Cardiac septum (tissue), 1 donor: ENCODE measurements at places on chromosomes 3 and 15.

GRCh38 chr15:53511175-53511574 lies 248.3 kb downstream of the WDR72 start:
- DNase-seq: no peak

GRCh38 chr15:51841406-51842040 lies 12.1 kb downstream of the TMOD3 start:
- no peak for DNase-seq

GRCh38 chr3:59469948-59470723 lies 420.3 kb upstream of the CFAP20DC start:
- no peak for DNase-seq

- DNase-seq: no peak
Observed at GRCh38 chr3:94020293-94020692, 8.1 kb downstream of the STX19 start.

DNA sequence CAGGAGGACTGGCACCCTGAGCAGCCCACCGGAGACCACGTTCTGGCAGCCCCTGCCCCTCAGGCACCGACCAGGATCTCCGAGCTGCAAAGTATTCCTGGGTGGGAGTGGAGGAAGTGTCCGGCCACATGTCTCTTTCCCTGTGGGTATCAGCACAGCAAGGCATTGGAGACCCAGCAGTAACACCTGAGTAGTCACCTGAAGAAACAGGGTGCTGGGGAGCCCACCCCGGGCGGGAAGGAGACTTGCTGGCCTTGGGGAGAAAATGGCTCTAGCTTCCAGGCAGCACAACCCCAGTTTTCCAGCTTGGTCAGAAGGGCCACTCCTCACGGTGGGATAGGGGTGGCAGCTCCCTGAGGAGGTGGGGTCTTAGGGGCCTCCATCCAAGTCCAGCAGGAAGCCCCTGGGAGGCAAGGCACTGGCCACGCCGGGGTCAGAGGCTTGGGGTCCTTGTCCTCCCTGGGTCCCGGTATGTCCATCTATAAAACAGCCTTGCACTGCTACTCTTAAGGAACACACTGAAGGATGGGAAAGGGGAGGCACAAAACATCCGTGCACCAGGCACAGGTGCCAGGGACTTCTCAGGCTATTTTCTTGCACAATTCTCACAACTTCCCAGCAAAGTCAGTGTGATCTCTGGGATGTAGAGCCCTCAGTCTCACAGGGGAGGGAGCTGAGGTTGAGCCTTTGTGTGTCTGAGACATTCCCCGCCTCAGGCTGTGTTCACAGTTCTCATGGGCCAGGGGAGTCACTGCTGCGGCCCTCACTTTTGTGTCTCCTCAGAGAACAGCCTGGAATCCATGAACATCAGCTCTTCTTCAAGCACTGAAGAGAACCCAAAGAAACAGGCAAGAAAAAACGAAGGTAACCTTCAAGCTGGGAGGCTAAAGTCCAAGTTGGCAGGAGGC lies 11.9 kb downstream of the CFAP100 start:
- no peak for DNase-seq

DNA sequence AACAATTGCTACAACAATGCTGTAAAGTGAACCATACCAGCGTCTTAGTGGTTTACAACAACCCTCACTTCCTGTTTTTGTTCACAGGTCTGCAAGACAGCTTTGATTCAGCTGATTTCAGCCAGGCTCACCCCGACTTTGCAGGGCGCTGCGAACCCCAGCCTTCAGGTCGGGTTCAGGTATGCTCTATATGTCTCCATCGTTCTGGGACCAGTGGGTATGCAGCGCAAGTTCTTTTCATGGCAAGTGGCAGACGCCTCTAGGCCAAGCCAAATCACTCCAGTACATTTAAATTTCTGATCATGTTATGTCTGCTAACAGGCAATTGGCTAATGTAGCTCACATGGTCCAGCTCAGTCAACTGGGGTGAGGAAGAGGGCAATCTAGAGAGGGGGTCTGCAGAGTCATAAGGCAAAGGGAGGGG lies 52.4 kb upstream of the RGMA start:
- no peak for DNase-seq

GRCh38 chr3:126555795-126556636 lies 2.7 kb downstream of the C3orf22 start:
- no peak for DNase-seq

DNA sequence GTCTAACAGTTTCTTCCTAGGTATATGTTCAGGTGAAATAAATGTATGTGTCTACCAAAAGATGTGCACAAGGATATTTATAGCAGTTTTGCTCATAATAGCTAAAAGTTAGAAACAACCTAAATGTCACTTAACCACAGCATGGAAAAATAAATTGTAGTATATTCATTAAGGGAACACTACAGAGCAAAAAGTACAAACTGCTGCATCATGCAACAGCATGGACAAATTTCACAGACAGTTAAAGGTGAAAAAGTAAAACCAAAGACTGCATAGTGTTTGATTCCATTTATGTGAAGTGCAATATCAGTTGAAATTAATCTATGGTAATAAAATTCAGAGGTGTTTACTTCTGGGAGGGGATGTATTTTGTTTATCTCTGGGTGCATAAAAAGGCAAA lies 62.5 kb downstream of the FBXL2 start:
- DNase-seq: no peak

DNA sequence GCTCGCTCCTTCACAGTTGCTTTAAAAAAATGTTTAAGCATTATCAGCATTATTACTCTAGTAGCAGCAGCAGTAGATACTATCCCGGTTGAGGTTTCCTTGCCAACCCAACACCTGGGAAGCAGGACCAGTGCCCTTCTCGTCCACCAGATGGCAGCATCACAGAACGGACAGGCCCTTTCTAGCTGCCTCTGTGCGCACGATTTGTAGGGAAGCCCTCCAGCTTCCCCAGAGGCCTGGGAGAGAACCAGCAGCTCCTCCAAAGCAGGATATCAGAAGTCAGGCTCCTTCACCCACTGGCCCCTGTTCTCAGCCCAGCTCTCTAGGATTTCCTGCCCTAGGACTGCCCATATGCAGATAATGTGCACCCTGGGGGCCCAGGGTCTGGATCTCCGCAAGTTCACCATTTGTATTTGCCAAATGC lies 16.8 kb upstream of the ESYT3 start:
- peak; percentile 82 for DNase-seq

- DNase-seq: no peak
Observed at GRCh38 chr15:94400526-94401298, 169.4 kb downstream of the MCTP2 start.

- DNase-seq: no peak
Observed at GRCh38 chr3:95923496-95924210, 890.7 kb upstream of the EPHA6 start.

- DNase-seq: no peak
Observed at GRCh38 chr15:92068121-92068520, 214.6 kb downstream of the SLCO3A1 start.

- no peak for DNase-seq
Observed at GRCh38 chr15:99409097-99409473, 156.7 kb upstream of the MEF2A start.

DNA sequence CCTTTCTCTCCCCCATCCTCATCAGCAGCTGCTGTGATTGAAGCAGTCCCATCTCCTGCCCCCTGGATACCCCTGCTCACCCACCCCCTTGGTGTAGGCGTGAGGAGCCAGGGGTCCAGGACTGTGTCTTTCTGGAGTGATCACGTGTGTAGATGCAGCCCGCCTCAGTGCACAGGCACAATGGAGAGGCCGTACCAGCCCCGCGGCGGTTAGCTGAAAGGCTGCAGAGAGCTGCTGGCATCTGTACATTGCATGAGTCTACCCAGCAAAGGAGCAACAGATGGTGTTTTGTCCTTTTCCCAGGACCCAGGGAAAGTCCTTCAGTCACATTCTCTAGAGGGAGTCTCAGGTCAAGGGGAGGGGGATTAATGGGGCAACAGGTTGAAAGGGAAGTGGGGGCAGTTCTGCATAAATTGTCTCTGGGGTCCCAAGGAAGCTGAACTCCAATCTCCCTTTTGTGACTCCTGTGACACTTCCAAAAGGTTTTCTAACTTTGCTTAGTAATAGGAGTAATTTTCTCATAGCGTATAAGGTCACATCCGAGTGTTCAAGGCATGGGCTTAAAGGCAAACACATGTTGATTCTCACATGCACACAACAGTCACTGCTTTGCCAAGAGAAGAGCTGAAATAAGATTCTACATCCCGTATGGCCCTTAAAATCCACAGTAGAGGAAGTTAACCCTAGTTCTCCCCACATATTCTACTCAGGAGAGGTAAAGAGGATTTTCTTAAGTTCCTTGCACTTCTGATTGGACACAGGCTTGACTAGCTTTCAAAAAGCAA lies 7.1 kb downstream of the CSPG5 start:
- DNase-seq: no peak

DNA sequence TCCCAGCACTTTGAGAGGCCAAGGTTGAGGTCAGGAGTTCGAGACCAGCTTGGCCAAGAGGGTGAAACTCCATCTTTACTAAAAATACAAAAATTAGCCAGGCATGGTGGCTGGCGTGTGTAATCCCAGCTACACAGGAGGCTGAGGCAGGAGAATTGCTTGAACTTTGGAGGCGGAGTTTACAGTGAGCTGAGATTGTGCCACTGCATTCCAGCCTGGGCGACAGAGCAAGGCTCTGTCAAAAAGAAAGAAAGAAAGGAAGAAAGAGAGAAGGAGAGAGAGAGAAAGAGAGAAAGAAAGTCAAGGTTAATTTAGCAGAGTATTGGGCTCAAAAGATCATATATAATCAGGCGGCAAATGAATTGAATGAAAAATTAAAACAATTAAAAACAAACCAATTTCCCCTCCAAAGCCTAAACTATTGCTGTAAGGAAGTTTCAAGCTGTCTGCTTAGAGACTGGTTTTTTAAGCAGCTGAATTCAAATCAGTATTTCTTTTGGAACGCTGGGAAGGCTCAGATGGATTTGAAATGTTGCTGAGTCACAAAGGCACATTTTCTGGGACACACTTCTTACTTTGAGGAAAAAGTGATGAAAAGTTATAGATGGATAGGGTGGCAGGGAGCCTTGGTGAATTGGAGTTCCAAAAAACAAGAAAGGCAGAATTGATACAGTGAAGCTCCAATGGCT lies 81.3 kb upstream of the BHLHE40 start:
- no peak for DNase-seq

DNA sequence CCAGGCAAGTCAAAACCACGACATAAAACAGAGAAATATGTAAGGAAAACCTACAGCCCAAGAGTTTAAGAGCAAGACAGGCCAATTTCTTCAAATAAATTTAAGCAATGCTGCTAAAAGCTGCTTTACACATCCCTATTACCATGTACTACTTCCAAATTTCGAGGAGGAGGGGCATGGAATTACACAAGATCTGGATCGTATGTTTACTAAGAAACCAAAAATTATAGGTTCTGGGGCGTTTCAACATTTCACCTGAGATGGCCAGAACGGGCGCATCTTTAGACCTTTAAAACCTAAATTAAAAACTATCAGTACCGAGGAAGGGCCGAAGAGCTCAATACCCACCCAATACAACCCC lies 664 bp upstream of the NR2C2 start:
- DNase-seq: no peak

GRCh38 chr3:104273046-104273649 lies 1093.6 kb upstream of the ALCAM start:
- no peak for DNase-seq

DNA sequence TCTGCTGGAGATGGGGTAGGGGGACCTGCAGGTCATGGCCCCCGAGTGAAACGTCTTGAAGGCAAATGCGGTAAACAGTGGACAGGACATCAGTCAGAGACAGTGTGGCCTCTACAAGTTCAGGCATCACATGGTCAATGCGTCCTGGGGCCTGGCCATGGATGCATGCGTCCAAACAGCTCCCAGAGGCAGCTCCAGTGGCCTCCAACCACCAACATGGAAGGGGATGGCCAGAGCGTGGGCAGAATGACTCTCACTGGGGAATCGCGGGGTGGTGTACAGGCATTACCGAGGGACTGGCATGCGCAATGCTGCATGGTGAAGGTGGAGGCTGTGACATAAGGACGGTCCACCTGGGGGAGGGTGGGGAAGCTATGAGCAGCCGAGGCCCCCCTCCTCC lies 35.6 kb upstream of the IQSEC1 start:
- no peak for DNase-seq

GRCh38 chr3:31960793-31961431 lies 20.1 kb downstream of the OSBPL10 start:
- no peak for DNase-seq

GRCh38 chr3:126018995-126019394 lies 50.0 kb downstream of the ROPN1B start:
- no peak for DNase-seq

- peak; percentile 74 for DNase-seq
Observed at GRCh38 chr3:14792691-14793121, 26.1 kb upstream of the FGD5 start.

- peak; percentile 24 for DNase-seq
Observed at GRCh38 chr15:25701721-25702465, 161.2 kb downstream of the ATP10A start.

DNA sequence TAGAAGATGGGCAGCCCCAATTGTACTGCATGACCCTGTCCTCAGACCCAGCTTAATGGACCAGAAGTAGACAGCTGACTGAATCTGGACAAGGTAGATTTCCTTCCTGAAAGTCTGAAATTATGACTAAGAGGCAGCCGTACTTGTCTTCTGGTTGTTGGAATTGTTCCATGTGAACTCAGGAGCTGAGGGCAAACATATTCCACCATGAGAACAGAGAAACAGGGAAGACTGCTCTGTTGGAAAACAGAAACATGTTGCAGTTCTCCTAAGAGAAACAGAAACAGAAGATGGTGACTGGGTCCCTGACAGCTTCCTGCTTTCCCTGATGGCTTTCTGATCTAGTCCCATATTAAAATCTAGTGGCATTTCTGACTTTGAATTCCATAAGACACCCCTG lies 24.1 kb downstream of the POPDC2 start:
- DNase-seq: no peak

DNA sequence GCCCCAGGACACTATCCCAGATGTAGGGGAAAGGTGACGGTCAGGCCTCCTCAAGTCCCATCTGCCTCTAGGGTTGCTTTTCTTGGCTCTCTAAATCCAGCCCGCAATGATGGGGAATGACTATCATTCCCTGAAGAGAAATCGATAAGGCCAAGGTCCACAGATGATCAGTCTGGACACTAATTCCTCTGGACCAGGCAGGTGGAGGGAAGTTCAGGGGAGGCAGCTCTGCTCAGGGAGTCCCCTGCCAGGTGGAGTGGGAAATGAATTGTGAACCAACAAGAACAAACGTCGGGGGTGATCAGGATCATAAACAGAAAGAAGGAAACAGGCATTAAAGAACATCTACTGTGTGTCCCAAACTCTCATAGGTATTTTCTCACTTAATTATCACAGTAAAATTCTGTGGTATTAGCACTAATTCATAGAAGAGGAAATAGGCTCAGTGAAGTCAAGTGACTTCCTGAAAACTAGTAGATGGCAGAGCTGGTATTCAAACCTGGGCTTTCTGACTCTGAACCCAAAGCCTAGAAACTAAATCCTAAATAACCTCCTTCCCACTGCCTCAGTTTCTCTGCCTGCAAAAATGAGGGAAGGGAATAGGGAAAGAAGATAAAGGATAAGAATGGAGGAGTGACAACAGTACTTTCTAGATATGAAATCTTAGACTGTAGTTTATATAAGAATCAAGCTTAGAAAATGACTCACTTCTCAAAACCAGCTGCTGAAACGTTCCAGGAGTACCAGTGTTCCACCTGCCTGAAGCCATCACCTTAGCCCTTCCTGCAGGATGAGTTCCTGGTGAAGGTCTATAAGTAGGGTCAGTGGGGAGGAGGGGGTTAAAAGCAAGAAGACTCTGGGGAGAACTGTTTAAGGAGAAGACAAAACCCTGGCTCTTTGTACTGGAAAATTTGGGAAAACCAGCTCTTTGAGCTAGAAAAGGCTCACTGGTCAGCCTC lies 7.5 kb downstream of the BMF start:
- no peak for DNase-seq

GRCh38 chr3:168511428-168512014 lies 415.8 kb upstream of the GOLIM4 start:
- no peak for DNase-seq

- DNase-seq: no peak
Observed at GRCh38 chr3:4507024-4507596, 14.0 kb downstream of the ITPR1 start.
